ENCODE measurements at places on chromosomes 1 and 21.

- no peak for DNase-seq
Observed at GRCh38 chr1:36081926-36082485, 1.9 kb upstream of the TEKT2 start.

DNA sequence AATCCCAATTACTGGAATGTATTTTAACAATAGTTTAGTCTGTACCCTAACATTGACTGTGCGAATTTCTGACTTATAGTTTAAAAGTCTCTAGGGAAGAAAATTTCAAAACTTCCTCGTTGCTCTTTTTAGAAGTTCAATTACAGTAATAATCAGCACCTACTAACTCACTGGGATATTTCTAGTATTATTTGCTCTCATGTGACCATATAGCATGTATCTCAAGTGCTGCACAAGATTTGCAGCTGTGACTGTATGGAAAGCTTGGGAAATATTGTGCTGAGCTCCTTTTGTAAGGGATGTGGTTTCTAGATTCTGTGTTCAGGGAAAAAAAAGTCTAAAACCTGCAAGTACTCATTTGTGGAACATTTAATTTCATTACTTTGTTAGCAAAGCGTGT lies 153.1 kb downstream of the ST6GALNAC3 start:
- DNase-seq: no peak

- DNase-seq: no peak
Observed at GRCh38 chr21:33816174-33816573, 99.4 kb downstream of the ATP5PO start.

DNA sequence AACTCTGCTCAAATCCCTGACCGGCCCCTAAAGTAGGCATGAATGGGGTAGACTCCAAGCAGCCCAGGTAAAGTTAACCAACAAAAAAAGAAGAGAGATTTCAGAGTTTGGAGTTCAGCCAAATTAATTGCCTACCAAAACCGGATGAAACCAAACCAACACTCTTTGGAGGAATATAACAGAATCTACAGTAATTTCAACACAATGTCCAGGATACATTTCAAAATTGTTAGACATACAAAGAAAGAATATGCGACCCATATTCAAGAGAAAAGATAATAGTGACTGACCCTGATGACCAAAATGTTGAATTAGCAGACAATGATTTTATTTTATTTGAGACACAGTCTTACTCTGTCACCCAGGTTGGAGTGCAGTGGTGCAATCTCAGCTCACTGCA lies 12.6 kb downstream of the IL22RA1 start:
- DNase-seq: no peak

- DNase-seq: no peak
Observed at GRCh38 chr1:36098650-36099365, 10.1 kb downstream of the ADPRS start.

GRCh38 chr1:76939817-76940216 lies 72.5 kb downstream of the ST6GALNAC5 start:
- DNase-seq: no peak

GRCh38 chr1:247407180-247407616 lies 8.8 kb upstream of the NLRP3 start:
- DNase-seq: no peak

DNA sequence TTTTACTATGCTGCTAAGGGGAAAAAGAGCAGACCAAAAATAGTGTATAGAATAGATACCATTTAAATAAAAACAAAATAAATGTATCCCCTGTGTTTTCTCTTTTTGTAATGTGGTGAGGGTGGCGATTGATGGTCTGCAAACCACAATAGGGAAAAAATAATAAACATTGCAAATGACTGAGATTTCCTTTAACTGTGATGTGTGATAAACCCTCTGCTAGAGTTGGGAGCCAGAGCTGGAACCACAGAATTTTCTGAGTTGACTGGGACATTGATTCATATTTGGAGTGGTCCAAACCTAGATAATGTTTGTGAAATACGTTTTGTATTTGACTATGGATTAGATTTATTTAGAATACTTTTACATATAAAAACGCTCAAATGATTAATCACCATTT lies 70.6 kb upstream of the PTGFR start:
- DNase-seq: no peak

- DNase-seq: no peak
Observed at GRCh38 chr1:213997772-213998107, 10.0 kb downstream of the PROX1 start.

- DNase-seq: peak; percentile 52
Observed at GRCh38 chr1:26696654-26697430, 1.0 kb downstream of the ARID1A start.

Data from NCI-H82 (cell line).